ENCODE measurements at places on chromosomes 6 and 20.

DNA sequence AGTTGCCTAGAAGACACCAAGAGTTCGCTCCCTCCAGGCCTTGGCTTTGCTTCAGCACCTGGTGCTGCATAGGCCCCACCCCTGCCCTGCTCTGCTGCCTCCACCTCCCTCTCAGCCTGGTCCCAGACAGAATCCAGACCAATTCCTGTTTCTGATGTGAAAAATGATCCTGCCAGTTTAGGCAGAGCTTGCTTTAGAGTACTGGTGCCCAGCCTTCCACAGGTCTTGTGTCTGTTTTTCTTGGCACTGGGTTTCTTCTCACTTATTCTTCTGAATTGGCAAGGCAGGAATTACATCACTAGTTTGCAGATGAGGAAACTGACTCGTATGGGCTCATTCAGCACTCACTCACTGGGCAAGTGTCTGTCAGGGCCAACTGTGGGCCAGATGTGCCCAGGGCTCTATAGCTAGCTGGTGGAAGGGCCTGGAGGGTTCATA lies 53.0 kb downstream of the HLA-A start:
- no peak for DNase-seq

GRCh38 chr20:2914160-2914559 lies 40.9 kb downstream of the PTPRA start:
- no peak for DNase-seq

DNA sequence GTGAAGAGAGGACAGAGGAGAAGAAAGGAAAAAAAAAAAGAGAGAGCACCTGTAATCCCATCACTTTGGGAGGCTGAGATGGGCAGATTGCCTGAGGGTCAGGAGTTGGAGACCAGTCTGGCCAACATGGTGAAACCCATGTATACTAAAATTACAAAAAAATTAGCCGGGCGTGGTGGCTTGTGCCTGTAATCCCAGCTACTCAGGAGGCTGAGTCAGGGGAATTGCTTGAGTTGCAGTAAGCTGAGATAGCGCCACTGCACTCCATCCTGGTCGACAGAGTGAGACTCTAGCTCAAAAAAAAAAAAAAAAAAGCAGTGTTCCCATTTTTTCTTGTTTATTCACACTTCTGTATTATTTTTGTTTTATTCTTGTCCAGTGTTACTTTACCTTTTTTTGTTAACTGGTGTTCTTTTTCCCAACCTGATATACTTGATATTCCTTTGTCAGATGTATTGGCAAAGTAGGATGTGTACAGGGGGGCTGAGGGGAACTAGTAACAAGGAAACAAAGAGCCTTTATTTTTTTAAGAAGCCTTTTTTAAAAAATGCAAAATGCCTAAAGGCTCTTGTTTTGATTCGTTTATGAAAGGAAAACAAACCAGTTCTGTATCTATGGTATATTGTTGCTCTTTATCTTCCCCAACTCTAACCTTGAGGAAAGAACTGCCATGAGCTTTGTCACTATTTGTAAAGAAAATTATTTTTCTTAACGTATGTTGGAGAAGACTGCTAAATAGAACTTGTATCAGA lies 22.3 kb downstream of the COL19A1 start:
- no peak for DNase-seq

- DNase-seq, result no peak
Measured at GRCh38 chr6:122839472-122839871, 50.4 kb downstream of the SMPDL3A start.

GRCh38 chr6:79718509-79719247 lies 87.5 kb downstream of the SH3BGRL2 start:
- DNase-seq, result no peak

- no peak for DNase-seq
Measured at GRCh38 chr6:69775585-69775849, 21.3 kb downstream of the LMBRD1 start.

DNA sequence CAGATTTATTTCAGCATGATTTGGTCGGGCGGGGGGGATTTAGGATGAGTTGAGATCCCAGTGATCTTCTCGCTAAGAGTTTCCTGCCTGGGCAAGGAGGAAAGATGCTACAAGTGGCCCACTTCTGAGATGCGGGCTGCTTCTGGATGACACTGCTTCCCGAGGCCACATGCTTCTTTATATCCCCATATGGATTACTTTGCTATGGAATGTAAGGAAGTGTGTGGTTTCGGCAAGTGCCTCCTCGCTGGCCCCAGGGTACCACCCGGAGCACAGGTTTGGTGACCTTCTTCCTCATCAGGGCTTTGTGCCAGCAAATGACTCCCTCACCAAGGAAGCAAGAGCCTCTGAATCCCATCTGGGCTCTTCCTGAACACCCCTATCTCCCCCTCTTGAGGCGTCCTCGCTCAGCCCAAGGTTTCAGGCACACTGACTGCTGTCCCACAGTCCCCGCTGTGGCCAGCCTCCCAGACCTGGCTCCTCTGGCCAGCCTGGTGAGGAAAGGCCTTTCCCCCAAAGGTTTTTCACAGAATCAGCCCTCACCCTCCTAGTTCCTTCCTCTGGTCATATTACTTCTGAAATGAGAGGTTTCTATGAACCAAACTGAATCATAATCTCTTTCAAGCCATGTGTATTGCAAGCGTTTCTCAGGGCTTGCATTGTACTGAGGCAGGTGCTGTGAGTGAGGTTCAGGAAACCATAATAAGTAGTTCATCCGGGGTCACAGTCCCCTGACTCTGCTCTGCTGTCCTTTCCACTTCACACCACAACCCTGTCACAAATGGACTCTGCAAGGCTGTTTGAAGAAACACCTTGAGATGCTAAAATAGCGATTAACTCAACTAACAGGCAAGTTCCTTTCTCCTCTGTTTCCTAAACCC lies 41.7 kb upstream of the IL17A start:
- no peak for DNase-seq
